Aorta (tissue), 5 donors: ENCODE measurements at places on chromosomes 7 and 10. TPM values are rescaled to one million over a fixed set of nuclear protein-coding genes. Genes with fewer than 3 reads are reported as not detected.

DNA sequence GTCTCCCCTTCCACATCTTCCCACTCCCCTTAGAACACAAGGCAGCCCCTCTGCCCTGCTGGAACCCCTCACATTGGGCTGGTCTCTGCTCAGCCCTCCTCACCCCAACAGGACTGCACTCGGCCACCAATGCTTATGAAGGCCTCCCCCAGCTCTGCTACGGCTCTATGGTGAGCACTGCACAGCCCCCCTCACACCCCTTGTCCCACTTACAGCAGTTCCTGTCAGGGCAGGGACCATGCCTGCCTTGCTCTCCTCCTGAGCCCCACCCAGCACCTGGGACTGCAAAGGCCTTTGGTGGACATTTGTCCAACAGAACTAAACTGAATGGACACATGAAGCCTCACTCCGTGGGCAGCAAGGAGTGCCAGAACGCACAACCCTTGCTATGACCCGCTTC lies 171.9 kb downstream of the GRID1 start:
- DNase-seq: no peak

DNA sequence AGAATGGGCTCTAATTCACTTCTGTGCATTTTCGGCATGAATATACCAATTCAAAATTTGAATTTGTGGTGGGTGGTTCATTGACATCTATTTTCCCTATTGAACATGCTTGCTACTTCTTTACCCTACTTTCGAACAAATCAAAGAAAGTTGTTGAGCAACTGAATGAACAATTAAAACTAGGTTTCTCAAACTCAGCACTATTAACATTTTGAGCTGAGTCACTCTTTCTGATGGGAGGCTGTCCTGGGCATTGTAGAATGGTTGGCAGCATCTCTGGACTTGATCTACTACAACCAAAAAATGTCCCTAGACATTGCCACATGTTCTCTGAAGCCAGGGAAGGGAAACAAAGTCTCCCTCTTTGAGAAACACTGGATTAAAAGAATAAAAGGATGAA lies 116.7 kb downstream of the COL28A1 start:
- no peak for DNase-seq

- DNase-seq: no peak
Observed at GRCh38 chr7:104980841-104981671, 32.9 kb upstream of the KMT2E start.

DNA sequence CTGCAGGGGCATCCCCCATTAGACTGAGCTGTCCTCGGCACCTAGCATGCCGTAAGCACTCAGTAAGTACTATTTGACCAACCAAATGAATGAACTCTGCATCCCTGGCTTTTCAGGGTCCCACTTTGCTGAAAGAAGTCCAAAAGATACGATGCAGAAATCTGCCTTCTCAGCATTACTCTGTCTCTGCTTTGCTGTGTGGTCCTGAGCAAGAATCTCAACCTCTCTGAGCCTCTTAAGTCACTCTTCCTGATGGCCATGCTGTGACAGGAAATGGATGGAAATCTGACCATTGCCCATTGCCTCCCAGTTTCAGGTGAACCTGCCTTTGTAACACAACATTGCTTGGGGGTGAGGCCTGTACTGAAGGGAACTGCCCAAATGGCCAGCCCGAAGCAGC lies 48.0 kb downstream of the GPAM start:
- DNase-seq: no peak

CCL26 gene
- not detected for total RNA-seq

DNA sequence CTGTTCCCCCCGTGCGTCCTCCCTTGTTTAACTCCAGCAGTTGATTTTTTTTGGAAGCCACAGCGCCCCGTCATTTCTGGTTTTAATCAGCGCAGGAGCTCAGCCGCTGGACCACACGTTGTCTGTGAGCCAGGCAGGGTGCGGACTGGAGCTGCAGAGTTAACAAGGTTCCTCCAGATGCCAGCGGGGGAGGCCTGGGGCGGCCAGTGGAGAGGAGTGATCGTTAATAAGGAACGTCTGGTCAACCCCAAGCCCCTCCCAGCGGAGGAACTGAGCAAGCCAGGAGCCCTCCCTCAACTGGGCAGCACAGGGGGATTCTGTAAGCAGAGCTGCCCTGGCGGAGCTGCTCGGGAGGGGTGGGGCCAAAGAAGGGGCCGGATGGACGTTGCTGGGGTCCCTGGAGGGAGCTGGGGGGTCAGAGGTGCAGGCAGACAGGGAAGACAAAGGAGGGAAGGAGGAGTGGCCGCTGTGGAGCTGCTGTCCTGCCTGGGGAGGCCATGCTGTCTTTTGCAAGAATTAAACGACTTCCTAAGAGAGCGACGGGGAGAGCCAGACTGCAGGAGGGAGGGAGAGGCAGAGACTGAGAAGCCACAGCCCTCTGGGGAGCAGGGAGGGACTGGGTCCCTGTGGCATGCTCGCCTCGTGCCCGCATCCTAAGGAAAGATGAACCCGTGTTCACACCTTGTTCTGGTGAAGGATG lies 537.1 kb upstream of the FOXK1 start:
- peak; percentile 67 for DNase-seq

GRCh38 chr7:37430640-37431039 lies 18.0 kb downstream of the ELMO1 start:
- DNase-seq: no peak

TRIM50 gene
- total RNA-seq: not detected

DNA sequence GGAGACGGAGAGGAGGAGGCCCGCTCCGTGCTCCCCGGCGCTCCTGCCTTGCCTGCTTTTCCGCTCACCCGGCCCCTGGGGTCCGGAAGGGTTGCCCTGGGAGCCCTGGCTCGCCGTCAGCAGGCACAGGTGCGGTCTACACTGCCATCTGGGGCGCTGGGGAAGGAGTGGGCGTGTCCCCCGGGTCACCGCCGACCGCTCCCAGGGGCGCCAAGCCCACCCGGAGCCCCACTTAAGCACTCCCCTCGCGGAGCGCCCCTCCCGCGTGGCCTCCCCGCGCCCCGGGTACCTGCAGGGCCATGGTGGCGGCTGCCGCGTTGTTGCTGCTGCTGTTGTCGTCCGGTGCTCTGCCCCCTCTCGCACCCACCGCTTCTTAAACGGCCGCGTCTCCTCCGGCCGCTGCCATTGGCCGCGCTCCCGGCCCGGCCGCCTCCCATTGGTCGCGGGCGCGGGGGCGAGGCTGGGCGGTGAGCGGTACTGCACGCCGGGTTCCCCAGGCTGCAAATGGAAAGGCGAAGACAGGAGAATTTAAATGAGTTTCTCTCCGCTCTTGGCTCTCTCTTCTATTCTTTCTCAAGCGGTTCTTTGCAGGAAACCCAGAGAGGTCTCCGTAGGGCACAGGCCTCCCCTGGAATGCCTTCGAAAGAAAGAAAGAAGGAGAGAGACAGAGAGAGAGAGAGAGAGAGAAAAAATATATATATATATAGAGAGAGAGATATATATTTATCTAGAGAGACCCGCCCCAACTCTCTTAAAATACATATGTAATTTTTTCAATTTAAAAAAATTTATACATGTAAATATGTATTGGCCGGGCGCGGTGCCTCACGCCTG lies at the start of gene ACBD7:
TSS of gene ACBD7 (minus strand) at position 349 of the 834 bp plus-strand sequence. CDS start at position 301, 48 bp downstream.
- DNase-seq: peak; percentile 78

NOS3 gene
- total RNA-seq: 28.1 TPM

DNA sequence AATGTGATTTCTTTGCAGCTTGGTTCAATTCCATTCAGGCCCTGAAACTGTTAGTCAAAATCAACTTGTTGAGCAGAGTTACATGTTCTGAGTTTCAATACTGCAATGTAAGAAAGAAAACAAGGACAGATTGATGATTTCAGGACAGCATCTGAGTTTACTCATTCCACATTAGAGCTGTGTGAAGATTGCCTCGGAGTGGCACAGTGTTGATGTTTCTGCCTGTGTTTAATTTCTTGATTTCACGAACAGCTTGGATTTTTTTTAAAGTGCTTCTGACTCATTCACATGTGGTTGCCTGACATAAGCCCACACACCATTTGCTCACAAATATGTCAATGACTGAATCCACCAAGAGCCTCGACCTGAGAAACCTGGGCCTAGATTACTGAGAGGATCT lies 101.2 kb upstream of the PARD3 start:
- DNase-seq: no peak

SLC35G1 gene
- 3.3 TPM for total RNA-seq

DNA sequence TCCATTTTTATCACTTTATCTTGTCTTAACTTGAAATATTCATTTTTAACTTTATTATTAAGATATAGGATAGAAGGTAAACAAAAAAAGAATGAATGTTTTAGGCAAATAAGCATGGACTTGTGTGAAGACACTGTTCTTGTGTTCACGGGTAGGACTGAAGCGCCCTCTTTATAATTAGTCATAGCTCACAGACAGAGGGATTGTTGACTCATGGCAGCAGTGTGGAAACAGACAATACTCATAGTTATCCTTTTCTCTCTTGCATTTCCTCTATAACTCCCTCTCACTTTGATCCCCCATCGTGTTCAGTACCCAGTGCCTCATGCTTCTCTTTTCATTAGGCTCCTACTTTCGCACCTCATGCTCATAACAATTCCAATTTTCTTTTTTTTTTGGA lies 731.8 kb downstream of the PHTF2 start:
- no peak for DNase-seq

DNA sequence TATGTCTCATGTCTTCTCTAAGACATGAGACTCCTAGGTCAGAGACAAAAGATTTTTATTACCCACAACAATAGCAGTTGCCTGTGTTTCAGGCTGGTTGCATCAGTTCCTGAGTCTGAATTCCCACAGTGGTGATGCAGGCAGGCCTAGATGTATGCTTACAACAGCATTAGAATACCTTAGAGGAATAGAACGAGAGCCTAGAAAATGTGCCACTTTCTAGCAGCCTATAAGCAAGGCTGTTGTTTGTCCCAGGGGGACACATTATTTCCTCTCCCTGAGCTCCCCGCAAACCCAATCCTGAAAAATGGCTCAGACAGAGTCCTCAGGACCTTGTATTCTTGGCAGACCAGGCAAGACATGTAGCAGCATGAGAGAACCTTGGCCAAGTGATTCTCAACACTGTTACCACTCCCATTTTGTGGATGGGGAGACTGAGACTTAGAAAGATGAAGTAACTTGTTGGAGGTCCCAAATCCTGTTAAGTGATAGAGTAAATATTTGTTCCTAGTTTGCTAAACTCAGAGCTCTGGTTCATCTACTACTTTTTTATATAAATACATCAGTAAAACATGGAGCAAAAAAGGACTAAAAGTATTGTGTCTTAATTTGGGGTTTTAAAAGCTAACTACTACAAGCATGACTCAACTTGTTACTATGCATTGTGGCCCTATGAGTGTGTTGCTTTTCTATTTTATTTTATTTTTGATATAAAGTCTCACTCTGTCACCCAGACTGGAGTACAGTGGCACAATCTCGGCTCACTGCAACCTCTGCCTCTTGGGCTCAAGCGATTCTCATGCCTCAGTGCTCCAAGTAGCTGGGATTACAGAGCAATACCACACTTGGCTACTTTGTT lies 14.2 kb downstream of the VTI1A start:
- no peak for DNase-seq

TLL2 gene
- 0.36 TPM for total RNA-seq

- no peak for DNase-seq
Observed at GRCh38 chr10:31028081-31028480, 3.6 kb downstream of the ZNF438 start.

GRCh38 chr10:113100281-113100680 lies 150.2 kb downstream of the TCF7L2 start:
- no peak for DNase-seq

PHKG1 gene
- 9.3 TPM for total RNA-seq

MYH16 gene
- total RNA-seq: 0.29 TPM

DNA sequence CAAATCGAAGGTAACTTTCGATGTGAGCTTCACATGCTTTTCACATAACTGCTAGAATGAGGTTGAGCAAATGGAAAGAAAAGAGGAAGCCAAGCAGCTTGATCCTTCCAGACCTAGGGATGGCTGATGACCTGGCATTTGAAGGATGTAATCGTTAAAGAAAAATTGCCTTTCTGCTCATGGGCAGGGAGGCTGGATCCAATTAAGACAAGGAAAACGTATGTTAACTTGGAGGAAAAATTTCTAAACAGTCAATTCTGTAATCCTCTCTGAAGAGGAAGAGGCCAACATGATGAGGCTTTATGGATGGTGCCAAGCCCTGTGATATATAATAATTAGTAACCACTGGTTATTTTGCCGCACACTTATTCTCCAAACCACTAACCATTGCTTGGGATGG lies 12.5 kb downstream of the GRK5 start:
- no peak for DNase-seq

DNA sequence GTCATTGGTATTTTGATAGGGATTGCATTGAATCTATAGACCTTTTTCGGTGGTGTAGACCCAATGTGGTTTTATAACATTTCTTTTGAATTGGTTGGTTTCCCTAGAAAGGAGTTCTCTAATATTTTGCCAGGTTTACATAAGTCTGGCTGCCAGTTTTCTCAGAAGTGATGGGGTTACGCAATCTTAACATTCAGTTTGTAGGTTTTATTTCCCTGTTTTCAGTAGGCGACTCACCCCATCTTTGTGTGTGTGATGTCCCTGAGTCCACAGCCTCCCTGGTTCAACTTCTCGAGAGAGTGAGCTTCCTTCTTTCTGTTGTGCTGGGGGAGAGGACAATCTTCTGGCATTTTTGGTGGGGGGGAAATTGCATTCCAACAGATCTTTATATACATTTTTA lies 9.6 kb upstream of the KIF5B start:
- DNase-seq: no peak

DNA sequence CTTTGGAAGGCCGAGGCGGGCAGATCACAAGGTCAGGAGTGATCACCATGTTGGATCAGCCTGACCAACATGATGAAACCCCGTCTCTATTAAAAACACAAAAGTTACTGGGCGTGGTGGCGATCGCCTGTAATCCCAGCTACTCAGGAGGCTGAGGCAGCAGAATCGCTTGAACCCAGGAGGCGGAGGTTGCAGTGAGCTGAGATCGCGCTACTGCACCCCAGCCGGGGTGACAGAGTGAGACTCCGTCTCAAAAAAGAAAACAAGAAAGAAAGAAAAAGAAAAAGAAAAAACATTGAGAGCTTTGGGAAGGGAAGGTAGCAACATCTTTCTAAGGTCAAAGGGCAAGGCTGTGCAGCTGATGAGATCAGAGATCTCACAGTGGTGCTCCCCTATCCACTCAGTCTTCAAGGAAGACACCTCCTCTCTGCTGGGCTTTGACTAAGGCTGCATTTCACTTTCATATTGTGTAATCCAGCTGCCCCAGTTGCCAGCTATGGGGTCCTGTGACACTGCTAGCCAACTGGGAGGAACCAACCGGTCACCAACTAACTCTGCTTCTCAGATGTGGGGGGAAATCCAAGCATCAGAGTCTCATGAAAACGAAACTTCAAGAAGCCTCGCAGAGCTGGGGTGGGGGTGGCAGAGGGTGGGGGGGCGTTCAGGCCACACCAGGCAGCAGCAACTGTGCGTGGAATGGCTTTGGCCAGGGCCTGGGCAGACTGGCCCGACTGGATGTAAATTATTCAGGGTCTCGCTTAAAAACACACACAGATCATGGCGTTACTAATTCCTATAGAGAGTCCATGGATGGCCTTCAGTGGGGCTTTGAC lies 1.5 kb downstream of the IL15RA start:
- peak; percentile 77 for DNase-seq

GRCh38 chr10:82399850-82400249 lies 524.9 kb downstream of the NRG3 start:
- DNase-seq: no peak

RNF133 gene
- total RNA-seq: 1.0 TPM

FFAR4 gene
- 0.16 TPM for total RNA-seq
